ENCODE measurements at places on chromosomes 1 and 21.

DNA sequence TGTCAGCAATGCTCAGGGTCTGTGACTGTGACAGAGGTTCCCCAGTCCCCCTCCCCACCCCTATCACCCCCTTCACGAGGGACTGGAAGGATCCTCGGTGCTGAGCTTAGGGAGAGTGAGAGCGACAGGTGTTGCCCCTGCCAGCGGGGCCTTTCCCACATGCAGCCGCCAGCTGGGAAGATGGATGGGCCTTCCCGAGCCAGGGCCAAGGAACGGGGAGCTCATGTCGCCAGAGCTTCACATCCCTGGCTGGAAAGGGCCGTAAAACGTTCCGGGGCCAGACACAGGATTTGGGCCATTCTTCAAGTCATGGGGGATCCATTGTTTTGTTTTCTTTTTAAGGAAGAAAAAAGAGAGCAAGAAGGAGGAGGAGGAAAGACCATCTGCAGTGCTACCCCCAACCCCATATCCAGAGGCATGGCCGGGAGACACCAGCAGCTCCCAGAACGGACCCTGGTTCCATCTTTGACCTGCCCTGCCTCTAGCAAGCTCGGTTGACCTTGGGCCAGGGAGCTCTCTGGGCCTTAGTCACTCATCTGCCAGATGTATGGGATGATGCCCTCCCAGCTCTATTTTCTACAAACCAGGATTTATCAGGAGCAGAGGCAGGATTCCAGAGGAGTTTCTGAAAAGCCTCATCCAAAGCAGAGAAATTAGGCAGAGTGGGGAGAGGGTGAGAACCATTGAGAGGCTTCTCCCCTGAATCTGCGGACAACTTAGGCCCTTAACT, 54.1 kb downstream of the TAS1R2 start:
- no peak for DNase-seq

DNA sequence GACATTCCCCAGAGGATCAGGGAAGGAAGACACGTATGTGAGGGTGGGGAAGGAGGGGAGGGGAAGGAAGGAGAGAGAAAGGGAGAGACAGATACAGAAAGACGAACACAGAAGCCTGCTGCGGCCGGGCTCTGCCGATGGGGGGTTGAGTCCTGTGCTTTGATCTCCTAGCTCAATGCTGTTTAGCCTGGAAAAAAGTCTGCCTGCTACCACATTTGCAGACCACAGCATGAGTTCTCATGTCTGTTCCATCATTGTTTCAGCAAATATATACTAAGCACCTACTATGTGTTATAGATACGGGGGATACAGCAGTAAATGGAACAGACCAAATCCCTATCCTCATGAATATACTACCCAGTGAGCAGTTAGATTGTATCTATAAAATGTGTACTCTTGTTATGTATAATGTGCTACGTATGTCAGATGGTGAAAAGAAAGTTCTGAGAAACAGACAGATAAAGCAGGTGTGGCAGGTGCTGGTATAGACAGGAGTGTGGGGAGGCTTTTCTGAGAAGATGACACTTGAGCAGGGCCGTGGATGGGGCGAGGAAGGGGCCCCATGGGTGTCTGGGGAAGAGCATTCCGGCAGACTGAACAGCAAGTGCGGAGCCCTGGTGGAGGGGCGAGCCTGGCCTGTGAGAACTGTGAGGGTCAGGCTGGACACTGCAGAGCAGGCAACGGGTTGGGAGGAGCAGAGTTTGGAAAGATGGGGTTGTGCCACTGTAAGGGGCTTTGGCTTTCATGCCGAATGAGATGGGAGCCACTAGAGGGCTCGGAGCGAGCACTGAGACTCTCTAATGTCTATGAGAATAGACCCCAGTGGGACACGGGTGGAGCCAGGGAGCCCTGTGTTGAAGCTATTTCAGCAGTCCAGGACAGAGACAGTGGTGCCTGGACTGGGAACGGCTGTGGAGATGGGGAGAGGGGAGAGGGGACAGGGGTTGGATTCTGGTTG, 34.1 kb downstream of the KIAA1614 start:
- no peak for DNase-seq

DNA sequence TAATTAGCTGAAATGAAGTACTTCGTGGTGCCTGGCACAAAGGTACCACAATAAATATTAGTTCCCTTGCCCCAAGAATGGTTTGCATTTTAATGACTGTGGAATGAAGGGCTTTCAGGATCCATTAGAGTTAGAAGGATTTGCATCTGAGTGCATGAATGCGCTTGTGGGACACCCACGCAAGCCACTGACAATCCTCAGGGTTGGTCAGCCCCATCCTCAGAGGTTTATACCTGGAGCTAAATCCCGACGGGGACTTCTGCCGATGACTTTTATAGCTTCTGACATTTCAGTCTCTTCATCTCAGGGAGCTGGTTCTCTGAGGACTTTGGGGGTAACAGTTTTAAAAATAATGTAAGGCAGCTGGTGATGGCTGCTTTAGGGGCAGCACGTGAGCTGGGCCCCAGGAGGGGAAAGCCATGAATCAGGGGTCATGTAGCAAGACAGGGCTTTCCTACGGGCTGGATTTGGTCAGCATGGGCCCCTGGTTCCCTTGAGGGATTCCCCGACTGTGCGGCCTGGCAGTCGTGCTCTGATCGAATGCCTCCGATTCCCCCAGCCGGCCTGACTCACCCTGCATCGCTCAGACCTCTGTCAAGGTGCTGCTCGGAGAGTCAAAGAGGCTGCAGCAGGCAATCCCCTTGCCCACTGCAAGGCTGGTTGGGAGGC, 20.8 kb upstream of the IL10 start:
- no peak for DNase-seq

GRCh38 chr1:88463401-88463985, 220.6 kb upstream of the PKN2 start:
- no peak for DNase-seq

GRCh38 chr21:46517361-46517760, 58.7 kb downstream of the DIP2A start:
- no peak for DNase-seq

DNA sequence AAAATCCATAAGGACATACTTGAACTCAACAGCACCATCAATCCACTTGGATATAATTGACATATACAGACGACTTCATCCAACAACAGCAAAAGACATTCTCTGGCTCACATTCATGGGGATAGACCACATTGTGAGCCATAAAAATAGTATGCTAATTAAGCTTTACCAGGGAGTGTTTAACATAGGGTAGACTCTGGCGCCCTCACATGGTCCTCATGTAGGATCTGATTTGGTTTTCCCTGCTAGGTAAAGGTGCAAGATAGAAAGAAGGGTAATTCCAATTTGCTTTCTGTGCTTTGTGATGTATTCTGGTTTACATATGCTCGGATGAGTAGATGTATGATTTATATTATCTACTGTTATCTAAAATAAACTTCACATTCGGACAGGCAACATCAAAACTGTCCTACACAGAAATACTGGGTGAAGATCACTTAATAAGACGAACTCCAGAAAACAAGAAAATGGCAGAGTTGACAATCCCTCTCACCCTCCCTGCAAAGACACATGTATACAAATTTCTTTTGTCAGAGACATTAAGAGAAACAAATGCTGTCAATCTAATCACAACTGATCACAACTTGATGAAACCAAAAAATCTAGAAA, 27.7 kb downstream of the CR1L start:
- DNase-seq: no peak

- DNase-seq: no peak
Observed at GRCh38 chr1:86861424-86861823, 52.5 kb downstream of the SELENOF start.

DNA sequence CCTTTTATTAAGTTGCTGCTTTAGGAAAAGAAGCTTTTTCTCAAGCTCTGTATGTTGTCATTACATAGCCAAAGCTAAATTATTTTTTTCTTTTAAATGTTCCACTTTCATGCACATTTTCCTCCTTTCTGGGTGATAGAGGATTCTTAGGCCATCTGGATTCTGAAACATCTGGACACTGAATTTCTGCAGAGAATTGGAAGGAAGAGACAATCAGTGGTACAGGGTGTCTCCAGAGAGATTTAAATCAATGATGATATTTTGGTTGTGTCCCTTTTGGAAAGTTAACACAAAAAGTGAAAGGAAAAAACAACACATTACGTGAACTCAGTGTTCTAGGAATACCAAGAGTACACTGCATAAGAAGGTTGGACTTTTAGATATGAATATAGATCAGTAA, 211.4 kb upstream of the PKN2 start:
- DNase-seq: no peak

GRCh38 chr1:166924823-166925541, 48.9 kb upstream of the TADA1 start:
- no peak for DNase-seq

DNA sequence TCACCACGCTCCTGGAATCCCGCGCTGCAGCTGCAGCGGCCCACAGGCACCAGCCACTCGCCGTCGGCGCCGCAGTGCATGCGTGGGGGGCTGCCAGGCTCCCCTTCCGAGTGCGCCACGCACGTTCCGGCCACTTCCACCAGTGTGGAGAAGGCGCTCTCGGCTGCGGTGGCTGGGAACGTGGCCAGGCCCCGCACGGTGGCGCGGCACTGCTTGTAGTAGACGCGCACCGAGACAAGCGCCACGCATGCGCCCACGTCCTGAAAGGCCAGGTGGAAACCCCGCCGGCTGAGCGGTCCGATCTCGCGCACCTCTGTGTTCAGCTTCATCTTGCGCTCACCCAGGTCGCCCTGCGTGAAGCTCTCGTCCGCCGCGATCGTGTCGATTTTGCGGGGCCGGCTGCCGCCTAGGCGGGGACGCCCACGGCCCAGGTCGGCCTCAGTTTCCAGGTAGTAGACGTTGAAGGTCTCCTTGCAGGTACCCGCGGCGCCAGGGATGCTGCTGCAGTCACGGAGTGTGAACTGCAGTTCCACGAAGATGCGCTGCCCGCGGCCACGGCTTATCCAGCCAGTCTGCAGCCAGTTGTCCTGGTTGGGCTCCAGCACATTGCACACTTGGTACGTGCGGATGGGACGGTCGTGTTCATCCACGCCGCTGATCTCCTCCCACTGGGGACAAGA, 3.4 kb downstream of the EPHA10 start:
- no peak for DNase-seq

DNA sequence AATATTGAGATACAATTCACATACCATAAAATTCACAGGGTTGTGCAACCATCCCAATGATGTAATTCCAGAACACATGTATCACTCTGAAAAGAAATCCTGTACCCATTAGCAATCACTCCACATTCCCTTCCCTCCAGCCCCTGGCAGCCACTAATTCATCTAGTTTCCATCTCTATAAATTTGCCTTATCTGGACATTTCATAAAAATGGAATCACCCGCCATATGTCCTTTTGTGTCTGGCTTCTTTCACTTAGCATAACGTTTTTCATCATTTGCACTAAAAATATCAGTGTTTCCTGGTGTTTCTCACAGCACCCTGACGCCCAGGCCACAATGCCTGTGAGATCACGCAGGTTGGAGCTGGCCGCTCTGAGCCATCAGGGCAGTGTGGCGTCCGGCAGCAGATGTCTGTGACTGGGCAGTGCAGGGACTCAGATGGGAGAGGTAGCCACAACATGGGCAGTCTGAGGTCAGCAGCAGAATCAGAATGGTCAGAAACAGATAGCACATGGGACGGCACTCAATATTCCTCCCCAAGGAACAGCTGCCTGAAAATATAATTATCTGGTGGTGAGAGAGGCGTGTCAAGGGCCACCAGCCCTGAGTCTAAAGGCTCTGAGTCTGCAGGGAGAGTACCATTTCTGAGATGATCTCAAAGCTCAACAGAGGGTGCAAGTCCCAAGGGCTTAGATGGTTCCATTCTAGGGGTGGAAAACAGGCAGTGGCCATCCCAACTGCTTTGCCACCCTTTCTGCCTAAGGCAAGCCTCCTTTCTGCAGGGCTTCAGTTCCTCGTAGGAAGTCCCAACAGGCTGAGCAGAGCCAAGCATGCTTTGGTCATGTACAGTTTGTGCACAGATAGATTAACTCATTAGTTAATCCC, 129.4 kb upstream of the EDN2 start:
- DNase-seq: no peak

DNA sequence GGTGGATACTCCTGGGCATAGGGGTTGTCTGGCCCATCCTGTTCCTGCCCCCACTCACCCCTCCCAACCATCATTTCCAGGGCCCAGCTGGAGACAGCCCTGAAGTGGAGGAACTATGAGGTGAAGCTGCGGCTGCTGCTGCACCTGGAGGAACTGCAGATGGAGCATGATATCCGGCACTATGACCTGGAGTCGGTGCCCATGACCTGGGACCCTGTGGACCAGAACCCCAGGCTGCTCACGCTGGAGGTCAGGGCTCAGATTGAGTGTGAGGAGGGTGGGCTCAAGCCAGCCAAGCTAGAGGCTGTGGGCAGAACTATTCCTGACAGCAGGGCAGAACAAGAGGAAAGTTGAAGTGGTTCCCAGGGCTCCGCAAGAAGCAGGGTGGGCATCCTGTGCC, 14.2 kb downstream of the RHOC start:
- no peak for DNase-seq

- DNase-seq: no peak
Observed at GRCh38 chr1:156744786-156745419, 4.0 kb upstream of the MRPL24 start.

DNA sequence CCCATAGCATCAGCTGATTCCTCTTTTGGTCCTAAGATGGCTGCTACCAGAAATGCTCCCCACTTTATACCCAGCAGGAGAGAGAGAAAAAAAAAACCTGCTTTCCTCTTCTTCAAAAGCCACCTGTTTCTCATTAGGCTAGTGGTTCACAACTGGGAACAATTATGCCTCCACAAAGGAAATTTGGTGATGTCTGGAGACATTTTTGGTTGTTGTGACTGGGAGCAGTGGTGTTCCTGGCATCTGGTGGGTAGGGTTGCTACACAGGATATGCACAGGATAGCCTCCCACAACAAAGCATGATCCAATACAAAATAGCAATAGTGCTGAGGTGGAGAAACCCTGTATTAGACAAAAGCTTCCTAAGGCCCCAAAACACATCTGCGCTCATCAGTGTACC, 38.5 kb upstream of the SGIP1 start:
- no peak for DNase-seq

GRCh38 chr21:28200726-28201125, 792.0 kb downstream of the LTN1 start:
- no peak for DNase-seq

DNA sequence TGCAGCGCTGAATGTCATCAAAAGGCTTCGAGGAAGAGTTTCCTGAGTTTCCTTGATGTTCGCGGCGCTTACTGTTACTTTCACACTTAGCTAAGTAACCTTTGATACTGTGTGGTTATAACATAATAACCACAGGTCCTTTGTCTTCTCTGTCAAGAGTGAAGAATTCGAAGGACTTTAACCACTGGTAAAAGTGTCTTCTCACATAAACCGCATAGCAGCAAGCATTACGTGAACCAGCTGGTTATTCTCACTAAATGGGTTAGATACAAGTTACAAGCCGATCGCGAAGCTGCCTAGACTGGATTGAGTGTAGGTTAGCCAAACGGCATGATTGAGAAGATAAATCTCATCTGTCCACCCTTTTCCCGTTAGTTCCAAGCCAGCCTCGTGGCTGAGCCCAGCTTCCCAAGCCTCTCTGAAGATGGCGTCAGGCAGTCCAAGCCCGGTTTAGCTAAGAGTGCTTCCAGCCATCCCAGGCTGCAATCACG, 18.3 kb upstream of the IFNGR2 start:
- DNase-seq: no peak
